ENCODE measurements at places on chromosomes 3 and 15. TPM values are rescaled to one million over a fixed set of nuclear protein-coding genes. Genes with fewer than 3 reads are reported as not detected.

GRCh38 chr3:111667621-111668239, 72.6 kb upstream of the ZBED2 start:
- H3K36me3 ChIP-seq = peaks cover 16% of the 10 kb centered on the region
- H3K4me3 ChIP-seq = no peak overlapping the region
- peaks cover 6% of the 10 kb centered on the region for H3K4me1 ChIP-seq
- DNase-seq = no peak
- H3K27me3 ChIP-seq = peaks cover 6% of the 10 kb centered on the region
- no peak overlapping the region for H3K27ac ChIP-seq

DNA sequence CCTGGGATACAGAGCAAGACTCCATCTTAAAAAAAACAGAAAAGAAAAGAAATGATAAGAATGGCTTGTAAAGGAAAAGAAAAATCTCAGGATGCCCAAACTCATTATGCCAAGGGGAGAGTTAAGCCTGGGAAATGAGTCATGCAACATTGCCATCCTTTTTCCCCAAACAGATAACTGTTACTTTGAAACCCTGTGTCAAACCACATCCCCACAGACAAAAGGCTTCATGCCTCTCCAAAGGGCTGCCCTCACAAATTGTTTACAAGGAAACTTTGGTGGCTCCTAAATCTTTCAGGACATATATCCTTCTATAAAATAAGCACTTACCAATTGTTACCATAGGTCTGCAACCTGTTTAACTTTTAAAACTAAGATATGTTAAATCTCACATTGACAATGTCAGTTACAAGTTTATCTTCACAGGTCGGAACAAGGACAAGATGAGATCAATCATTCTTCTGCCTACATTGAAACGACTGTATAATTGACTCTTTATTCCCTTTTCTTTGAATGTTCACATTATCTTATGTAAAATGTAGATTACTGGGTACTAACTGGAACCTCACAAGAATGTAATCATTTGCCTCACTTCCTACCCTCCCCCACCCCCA, 18.6 kb upstream of the SENP7 start:
- H3K27me3 ChIP-seq = peaks cover 4% of the 10 kb centered on the region
- peaks cover 31% of the 10 kb centered on the region for H3K36me3 ChIP-seq
- H3K4me1 ChIP-seq = peaks cover 38% of the 10 kb centered on the region
- no peak for DNase-seq
- H3K4me3 ChIP-seq = no peak overlapping the region

- peaks cover 12% of the 10 kb centered on the region for H3K36me3 ChIP-seq
- no peak for DNase-seq
- H3K4me3 ChIP-seq = peak overlapping the region; percentile 91
Measured at GRCh38 chr15:84715441-84716035, 401 bp downstream of the SEC11A start.

GRCh38 chr15:39936187-39936586, 2.3 kb downstream of the EIF2AK4 start:
- H3K27ac ChIP-seq = no peak overlapping the region
- peaks cover 59% of the 10 kb centered on the region for H3K4me1 ChIP-seq
- H3K36me3 ChIP-seq = peaks cover 28% of the 10 kb centered on the region
- no peak for DNase-seq

GRCh38 chr3:23829242-23829934, 23.6 kb downstream of the UBE2E1 start:
- peak overlapping the region; percentile 14 for H3K27ac ChIP-seq
- no peak overlapping the region for H3K4me3 ChIP-seq
- no peak for DNase-seq
- no peaks in the 10 kb centered on the region for H3K36me3 ChIP-seq

DNA sequence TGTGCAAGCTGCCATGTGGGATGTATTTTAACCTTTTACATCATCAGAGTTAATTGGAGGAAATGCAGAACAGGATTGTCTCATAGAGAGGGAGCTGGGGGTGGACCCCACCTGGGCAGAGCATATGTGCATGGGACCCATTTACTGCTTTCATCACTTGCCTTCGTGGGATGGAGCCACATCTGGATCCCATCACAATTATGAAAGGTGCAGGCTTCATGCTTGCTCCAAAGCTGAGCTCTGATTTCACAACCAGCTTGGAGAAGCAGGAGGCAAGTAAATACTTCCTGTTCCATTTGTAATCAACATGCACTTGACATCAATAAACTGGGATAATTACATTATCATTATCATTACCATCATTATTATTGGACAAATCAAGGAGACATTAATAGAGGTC, 161.9 kb downstream of the ALDH1A2 start:
- H3K27me3 ChIP-seq = no peaks in the 10 kb centered on the region
- no peak overlapping the region for H3K27ac ChIP-seq
- H3K36me3 ChIP-seq = no peaks in the 10 kb centered on the region
- H3K4me1 ChIP-seq = no peaks in the 10 kb centered on the region
- DNase-seq = no peak

DNA sequence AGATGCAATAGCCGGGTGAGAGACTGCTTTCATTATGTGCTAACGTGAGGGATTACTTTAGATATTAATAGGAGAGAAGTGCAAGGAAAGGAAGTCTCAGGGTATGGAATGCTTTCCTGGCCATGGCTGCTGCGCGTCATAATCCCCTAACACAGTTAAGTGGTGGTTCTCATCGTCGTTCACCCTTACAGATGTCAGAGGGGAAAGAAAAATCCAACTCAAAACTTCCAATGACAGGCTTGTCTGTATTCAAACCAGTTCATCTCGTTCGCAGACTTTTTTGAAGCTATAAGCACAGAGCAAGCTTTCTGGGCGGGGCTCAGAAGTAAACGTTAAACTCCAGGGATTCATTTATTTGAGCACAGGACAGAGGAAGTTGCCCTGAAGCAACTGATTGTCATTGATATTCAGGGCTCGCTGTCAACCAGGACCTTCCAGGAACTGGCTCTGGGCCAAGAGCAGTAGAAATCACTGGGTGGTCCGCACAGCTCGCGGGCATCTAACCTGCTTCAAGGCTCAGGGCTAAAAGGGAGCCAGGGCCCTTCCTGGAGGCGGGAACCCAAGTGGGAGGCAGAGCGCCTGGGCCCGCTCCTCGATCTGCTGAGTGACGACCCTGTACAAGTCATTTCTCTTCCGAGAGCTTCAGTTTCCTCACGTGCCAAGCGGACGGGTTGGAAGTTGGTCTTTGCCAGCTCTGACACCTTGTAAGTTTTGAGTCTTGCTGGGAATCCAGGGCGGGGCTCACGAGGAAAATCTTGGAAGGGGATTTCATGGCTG, 1.1 kb upstream of the LPP start:
- peak overlapping the region; percentile 99 for H3K27ac ChIP-seq
- peaks cover 50% of the 10 kb centered on the region for H3K4me1 ChIP-seq
- H3K36me3 ChIP-seq = no peaks in the 10 kb centered on the region
- peak overlapping the region; percentile 97 for H3K4me3 ChIP-seq

- DNase-seq = no peak
- H3K4me1 ChIP-seq = no peaks in the 10 kb centered on the region
- H3K4me3 ChIP-seq = no peak overlapping the region
- no peaks in the 10 kb centered on the region for H3K27me3 ChIP-seq
- no peak overlapping the region for H3K27ac ChIP-seq
- no peaks in the 10 kb centered on the region for H3K36me3 ChIP-seq
Measured at GRCh38 chr3:7444886-7445285, 584.0 kb downstream of the GRM7 start.

- DNase-seq = no peak
- H3K36me3 ChIP-seq = no peaks in the 10 kb centered on the region
- H3K27ac ChIP-seq = no peak overlapping the region
Measured at GRCh38 chr3:181998828-181999227, 287.1 kb downstream of the SOX2 start.

Gene TLR9
- total RNA-seq = not detected

Gene ZNF620
- total RNA-seq = 17.2 TPM

Data from WTC11 (cell line).